ENCODE measurements at places on chromosomes 6 and 20.

DNA sequence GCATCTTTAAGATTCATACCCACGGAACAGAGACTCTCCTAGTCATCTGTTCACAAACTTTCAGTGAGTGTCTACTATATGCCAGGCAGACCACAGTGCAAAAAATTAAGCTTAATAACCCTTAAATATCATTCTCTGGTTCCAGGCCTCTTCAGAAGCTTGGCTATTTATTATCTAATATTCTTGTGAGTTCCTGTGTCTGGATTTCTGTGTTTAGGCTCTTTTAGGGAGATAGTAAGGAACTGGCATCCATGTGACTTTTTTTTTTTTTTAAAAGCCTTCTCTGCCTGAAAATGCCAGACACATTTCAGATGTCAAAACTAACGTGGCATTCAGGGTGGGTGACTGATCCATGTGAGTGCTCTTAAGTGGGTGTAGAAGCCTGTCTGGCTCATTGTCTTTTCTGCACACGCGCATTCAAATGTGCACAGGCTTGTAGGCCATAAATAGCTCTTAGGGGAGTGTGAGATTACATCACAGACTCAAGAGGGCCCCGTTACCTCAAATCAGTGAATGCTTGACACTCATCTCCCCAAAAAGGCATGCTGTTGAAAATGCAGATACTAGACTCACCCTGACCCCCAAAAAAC, 141.9 kb downstream of the GMPR start:
- DNase-seq = no peak

DNA sequence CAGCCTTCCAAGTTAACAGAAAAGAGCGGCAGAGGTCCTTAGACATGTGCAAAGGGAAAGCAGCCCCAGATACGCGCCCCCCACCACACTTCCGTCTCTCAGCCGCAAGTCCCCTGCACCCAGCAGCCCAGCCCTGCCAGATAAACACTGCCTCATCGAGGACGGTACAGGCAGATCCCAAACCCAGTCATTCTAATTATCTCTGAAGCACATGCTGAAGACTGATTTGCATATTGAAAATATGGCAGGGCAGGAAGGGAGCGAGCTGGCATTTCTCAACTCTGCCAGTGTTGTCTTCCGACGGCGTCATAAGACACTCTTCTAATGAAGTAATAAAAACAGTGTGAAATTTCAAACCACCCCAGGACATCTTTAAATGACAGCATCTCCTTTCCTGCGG, 122.8 kb upstream of the CDH4 start:
- DNase-seq = no peak

DNA sequence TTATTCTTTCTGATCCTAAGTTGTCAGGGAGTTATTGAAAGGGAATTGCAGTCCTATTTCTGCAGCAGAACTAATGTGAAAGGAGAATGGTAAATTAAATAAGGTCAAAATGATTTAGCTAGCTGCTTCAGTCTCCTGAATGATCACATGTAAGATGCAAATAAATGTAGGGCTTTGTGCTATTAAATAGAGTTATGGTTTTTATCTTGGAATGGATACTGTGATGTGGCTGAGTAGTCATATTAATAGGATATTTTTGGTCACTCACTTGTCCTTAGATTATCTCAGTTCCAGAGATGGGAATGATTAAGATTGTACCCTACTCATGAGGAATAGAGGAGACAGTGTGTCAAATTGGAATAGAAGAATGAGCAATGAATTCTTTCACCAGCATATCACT, 129.6 kb downstream of the PLCB4 start:
- no peak for DNase-seq

DNA sequence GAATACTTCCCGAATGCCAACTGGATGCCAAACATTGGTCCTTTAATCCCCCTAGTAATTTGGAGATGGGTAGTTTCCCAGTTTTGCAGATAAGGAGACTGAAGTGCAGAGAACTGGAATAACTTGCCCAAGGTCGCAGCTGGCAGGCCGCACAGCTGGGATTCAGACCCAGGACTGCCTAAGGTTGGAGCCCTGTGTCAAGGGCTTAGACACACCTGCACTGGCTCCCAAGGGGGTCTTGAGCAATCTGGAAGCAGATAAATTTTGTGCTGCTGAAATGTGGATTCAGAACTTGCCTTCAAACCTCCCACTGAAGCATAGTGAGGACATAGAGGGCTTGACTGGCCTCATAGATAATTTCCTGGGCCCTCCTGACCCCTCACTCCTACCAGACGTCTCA, 30.5 kb downstream of the FOXP4 start:
- DNase-seq = no peak

- DNase-seq = no peak
These were observed 66.0 kb downstream of the ELOVL5 start for GRCh38 chr6:53282741-53283140.

DNA sequence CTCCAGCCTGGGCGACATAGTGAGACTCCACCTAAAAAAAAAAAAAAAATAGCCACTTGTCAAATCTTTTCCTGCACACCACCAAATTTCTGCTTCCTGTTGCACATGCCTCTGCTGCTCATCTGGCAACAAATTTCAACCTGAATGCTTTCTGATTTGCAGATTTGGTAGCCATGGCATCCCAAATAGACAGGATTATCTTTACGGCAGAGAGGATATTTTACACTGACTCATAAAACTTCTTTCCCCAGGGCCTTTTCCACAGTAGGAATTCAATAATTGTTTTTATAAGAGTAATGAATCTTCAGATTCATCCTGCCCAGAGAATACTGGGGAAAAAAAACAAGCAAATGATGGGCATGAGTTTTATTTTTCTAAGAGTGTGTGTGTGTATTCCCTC, 264.6 kb downstream of the FRK start:
- DNase-seq = no peak

GRCh38 chr6:125375821-125376220, 74.1 kb upstream of the HDDC2 start:
- DNase-seq = no peak

GRCh38 chr6:134457941-134458340, 140.0 kb upstream of the SGK1 start:
- DNase-seq = no peak

DNA sequence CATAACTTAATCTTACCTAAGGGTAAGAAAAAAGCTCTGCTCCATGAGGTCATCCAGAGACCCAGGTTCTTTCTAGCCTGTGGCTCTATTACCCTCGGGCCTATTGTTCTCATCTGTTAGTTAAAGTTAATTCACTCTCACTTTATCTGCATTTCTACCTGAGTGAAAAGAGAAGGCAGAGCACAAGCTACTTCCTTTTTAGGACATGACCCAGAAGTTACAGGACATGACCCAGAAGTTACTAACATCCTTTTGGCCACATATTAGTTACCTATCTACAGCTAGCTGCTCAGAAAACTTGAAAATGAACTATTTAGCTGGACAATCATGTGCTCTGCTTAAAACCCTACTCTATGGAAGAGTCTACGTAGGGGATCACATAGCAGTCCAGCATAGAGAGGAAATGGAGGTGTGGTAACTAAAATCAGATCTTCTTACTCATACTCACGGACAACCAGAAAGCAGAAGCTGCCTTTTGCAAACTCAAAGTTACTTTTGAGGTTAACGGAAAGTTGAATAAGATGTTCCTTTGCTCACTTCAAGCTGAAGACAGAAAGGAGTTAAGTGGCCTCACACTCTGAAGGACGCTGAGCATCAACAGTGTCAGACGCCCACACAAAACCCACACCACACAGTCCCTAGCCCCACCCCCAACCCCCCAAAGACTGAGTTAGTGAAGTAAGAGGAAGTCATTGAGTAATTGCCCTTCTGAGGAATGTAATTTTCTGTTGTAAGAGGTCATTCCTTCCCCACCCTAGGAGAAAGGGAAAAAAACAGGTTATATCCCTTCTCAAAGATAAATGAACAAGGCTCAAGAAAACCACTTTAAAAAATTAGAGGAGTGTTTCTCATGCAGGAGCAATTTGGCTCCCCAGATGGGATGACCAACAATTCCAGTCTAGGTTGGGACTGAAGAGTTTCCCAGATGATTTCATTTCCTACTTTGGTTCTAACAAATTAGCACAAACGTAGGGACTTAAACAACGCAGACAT, 45.9 kb upstream of the TAB2 start:
- no peak for DNase-seq

- no peak for DNase-seq
These were observed 47.9 kb downstream of the CD2AP start for GRCh38 chr6:47525330-47526057.

DNA sequence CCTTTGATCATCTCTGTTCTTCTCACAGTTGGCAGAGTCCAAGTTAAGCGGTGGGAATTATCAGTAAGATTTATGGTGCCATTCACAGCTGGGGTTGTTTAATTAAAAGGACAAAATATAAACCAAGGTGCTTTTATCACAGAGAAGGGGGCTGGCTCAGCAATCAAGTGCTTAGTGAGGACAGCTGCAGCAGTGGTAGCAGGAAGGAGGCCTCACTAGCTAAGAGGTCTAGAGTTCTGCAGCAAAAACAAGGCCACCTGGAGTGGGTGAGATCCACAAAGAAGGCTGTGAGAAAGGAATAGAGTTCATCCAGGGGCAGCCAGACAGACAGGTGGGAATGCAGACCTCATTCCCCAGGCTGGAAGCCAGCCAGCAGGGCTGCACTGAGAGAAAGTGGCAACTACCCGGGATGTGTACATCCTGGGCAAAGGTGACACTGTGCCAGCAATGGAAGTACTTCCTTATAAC, 37.1 kb downstream of the PIGU start:
- no peak for DNase-seq

GRCh38 chr20:12570371-12570770, 438.4 kb upstream of the SPTLC3 start:
- DNase-seq = peak; percentile 61

DNA sequence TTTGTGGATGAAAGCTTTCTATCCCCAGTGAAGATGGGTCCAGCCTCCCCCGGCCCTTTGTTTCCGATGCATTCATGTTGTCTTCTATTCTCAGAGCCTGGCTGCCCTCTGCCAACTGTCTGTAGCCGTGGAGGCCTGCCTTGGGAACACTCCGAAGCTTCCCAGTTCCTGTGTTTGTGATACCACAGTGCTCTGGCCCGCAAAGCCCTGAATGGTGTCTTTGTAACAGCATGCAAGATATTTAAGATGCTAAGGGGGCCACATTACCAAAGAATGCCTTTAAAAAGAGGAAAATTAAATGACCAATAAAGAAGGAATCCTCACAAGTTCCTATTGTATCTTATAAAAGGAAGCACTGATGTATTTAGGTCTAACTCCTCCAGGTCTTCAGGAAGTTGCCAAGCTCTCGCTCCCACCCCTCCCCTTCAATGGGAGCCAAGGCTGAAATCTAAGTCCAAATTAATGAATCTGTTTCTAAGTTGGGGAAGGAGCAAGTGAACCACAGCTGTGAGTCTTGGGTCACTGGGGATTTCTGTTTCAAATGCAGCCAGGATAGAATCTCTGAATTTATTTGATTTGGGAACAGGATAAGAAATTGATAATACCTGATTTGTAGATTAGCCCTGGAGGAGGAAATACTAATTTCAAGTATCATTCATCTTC, 596.1 kb downstream of the QKI start:
- DNase-seq = no peak

GRCh38 chr6:83199863-83200225, 6.7 kb downstream of the RWDD2A start:
- DNase-seq = peak; percentile 48

- DNase-seq = no peak
These were observed 51.2 kb upstream of the FANCE start for GRCh38 chr6:35400901-35401311.
